ENCODE measurements at places on chromosomes 12 and 14.

DNA sequence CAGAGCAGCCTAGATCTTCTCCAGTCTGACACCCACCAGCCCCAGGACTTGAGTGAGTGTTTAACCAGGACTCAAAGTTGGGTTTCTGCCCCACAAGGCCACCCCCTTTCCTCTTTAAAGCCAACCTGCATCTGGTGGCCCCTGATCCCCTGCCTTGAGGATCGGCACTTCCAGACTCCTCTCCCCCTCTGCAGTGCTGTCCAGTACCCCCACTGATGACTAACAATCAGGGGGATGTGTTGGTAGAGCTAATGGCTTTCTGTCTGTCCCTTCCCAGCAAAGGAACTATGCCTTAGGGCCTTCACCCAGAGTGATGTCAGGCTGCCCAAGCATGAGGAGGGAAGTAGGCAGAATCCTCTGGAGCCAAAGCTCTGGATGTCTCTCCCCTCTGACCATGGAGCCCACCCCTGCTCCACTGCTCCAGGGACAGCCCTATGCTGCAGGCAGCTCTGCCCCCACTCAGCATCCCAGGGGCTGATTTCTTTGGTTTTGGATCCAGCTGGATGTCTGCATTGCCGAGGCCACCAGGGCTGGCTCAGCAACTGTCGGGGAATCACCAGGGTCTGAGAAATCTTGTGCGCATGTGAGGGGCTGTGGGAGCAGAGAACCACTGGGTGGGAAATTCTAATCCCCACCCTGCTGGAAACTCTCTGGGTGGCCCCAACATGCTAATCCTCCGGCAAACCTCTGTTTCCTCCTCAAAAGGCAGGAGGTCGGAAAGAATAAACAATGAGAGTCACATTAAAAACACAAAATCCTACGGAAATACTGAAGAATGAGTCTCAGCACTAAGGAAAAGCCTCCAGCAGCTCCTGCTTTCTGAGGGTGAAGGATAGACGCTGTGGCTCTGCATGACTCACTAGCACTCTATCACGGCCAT is 42.9 kb downstream of the DAD1 start:
- DNase-seq = no peak

- DNase-seq = no peak
These were observed 83.0 kb downstream of the LLPH start for GRCh38 chr12:66047411-66048021.

- DNase-seq = no peak
These were observed 111.3 kb upstream of the GARIN2 start for GRCh38 chr14:67077921-67078320.

DNA sequence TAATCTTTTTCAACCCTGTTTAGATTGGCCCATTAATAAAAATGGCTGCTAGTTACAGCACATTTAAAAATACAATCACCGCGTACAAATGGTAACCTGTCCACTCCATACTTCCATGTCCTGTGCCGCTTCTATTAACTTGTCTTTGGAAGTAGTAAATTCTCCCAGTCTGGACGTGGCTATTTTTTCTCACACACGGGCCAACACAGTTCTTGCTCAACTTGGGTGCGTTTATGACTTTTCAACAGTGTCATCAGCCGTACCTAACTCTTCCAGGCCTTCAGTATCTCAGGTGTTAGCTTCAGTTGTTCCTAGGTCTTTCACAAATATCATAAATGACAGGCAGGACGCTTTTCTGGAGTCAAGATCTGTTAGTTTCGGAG is 475 bp upstream of the PCNX1 start:
- DNase-seq = no peak

DNA sequence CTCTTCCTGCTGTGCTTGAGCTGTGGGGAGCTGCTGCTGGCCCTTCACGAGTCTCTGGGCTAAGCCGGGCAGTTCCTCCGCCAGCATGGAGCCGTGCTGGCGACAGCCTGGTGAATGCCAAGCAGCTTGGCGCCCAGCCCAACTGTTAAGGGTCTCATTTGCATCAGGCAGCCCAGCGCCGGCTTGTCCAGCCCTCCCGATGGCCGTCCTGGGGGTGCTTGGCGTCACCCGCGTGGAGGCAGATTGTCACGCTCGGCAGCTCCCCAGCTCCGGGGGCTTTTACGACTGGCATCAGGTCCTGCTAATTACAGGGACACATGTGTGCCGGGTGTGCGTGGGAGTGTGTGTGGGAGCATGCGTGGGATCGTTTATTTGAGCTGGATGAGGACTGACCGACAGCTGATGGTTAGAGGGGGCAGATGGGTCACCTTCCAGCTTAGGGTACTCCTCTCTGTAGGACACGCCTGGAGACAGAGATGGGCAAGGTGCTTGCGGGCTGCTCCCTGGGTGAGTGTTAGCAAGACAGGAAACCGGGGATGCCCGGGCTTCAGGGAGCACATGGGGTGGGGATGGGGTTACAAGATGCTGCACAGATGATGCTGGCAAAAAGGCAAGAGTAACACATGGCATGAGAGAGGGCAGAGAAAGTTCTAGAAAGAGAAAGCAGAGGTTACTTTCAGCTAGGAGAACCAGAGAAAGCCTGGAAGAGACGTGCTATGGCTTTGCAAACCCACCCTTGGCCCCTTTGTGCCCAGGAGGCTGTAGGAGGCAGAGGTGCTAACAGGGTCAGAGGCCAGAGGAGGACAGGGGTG is 64.1 kb downstream of the KIF26A start:
- DNase-seq = no peak

- no peak for DNase-seq
These were observed 142.5 kb downstream of the TMX1 start for GRCh38 chr14:51382506-51382905.

GRCh38 chr12:98401427-98401826 is 114.0 kb upstream of the TMPO start:
- no peak for DNase-seq

GRCh38 chr14:80425686-80426085 is 214.4 kb upstream of the DIO2 start:
- DNase-seq = no peak

GRCh38 chr12:6358881-6359280 is 16.5 kb downstream of the SCNN1A start:
- no peak for DNase-seq

DNA sequence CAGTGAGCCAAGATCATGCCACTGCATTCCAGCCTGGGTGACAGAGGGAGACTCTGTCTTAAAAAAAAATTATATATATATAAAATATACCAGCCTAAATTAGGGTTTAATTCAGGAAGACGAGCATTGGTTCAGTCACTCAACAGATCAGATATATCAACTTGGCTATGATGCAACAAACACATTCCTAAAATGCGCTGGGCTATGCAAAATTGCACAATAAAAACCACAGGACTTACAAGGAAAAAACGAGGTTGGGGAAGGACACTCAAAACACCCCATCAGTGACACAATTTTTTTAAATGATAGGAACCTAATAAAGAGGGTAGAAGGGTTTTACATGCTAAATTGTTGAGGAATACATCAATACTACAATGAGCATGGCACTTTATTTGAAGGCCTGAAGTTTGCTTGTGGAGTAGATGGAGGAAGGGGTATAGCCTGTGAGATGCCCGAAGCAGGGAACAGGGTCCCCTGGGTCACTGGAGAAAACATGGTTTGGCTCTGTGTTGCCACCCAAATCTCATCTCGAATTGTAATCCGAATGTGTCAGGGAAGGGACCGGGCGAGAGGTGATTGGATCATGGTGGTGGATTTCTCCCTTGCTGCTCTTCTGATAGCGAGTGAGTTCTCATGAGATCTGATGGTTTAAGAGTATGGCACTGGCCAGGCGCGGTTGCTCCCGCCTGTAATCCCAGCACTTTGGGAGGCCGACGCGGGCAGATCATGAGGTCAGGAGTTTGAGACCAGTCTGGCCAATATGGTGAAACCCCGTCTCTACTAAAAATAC is 71.2 kb downstream of the TNFAIP2 start:
- DNase-seq = no peak

- DNase-seq = no peak
These were observed 28.2 kb upstream of the SNAPC1 start for GRCh38 chr14:61733972-61734371.

- no peak for DNase-seq
These were observed 21.0 kb downstream of the BATF start for GRCh38 chr14:75543253-75543652.

DNA sequence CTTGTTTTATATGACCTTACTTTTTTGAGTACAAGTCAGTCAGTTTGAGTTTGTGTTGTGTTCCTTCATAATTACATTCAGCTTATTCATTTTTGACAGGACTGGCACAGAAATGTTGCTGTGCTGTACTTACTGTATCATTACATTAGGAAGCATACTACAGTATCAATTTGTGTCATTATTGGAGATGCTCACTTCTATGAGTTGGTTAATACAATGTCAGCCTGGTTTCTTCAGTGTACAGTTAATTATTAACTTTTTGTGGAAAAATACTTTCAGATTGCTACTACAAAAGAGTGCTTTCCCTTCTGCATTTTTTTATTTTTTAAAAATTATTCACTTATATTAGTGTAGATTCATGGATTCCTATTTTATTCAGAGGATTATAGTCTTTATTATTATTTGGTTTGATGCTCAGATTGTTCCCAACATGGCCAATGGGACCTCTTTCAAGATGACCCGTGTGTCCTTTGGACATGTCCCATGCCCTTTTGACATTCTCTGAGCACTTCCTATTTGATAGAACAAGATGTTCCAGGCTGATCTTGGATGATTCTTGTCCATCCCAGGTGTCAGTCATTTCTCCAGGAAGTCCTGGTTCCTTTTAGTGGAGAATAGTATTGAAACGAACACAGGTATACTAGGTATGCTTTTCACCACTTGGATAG is 66.6 kb downstream of the MON2 start:
- no peak for DNase-seq

- no peak for DNase-seq
These were observed 167.1 kb downstream of the TTC7B start for GRCh38 chr14:90649083-90649482.

DNA sequence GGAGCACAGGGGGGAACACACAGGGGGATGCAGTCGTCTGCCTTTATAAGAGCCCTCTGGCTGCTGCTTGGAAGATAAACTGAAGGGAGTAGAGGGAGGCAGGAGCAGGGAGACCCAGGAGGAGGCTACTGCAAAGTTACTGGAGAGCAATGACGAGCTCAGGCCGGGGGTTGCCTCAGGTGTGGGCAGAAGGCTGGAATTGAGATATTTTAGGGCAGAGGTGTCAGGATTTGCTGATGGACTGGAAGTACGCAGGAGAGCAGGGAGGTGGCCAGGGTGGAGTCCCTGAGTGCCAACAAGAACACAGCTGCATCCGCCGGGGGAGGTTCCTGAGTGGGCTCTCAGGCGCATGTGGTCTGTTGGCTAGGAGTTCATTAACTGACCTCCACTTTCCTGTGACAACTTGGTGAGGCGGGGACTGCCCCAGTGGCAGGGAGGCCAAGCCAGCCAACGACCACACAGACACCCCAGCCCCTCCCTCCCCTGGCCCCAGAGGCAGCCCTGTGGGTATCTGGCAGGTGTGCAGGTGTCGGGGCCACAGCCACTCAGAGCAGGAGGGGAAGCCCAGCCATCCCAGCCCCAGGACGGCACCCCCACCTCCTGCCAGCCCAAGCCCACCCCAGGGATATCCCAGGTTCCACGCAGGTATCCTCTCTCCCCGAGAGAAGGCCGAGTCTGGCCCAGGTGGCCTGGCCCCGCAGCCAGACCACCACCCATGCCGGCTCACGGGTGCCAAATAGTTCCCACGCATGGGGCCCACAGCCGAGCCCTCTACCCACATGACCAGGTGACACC is 85.4 kb downstream of the NCOR2 start:
- DNase-seq = no peak

Data from ecto neural progenitor cell (in vitro differentiated cells).